Chondrocyte (in vitro differentiated cells): ENCODE measurements at places on chromosomes 1 and 21. TPM values are rescaled to one million over a fixed set of nuclear protein-coding genes. Genes with fewer than 3 reads are reported as not detected.

The PRAMEF12 gene
- not detected in 3 replicates for total RNA-seq

DNA sequence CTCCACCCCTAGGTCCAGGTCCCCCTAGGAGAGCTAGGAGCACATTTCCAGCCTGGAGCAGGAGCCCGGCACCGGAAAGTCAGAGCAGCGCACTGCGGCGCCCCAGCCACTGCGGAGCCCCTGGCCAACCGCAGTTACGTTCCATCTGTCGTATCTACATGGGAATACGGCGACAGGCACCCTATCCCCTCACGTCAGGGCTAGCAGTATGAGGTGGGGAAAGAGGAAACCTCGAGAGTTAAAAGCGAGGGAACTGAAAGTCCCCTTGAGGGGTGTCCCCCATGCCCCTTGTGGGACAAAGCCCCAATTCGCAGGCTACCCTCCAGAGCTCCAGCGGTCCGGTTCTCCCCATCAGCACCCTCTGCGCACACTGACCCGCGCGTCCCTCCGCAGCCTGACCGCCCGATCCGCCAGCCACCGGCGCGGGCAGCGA, 995 bp downstream of the COLGALT2 start:
- H3K4me1 ChIP-seq, result peaks cover 13% of the 10 kb centered on the region
- H3K36me3 ChIP-seq, result no peaks in the 10 kb centered on the region
- H3K4me3 ChIP-seq, result peak overlapping the region; percentile 80
- DNase-seq, result no peak
- no peaks in the 10 kb centered on the region for H3K27me3 ChIP-seq

The HENMT1 gene
- total RNA-seq, result 9.6 to 10.8 TPM (median 10.1 TPM) in 3 replicates

GRCh38 chr1:14136881-14137280, 436.9 kb downstream of the PRDM2 start:
- H3K4me1 ChIP-seq, result no peaks in the 10 kb centered on the region
- DNase-seq, result no peak
- no peak overlapping the region for H3K4me3 ChIP-seq
- H3K36me3 ChIP-seq, result no peaks in the 10 kb centered on the region
- no peak overlapping the region for H3K27ac ChIP-seq

The CD34 gene
- 0.12 to 0.15 TPM (median 0.13 TPM) in 3 replicates for total RNA-seq
